ENCODE measurements at places on chromosomes 16 and 17.

DNA sequence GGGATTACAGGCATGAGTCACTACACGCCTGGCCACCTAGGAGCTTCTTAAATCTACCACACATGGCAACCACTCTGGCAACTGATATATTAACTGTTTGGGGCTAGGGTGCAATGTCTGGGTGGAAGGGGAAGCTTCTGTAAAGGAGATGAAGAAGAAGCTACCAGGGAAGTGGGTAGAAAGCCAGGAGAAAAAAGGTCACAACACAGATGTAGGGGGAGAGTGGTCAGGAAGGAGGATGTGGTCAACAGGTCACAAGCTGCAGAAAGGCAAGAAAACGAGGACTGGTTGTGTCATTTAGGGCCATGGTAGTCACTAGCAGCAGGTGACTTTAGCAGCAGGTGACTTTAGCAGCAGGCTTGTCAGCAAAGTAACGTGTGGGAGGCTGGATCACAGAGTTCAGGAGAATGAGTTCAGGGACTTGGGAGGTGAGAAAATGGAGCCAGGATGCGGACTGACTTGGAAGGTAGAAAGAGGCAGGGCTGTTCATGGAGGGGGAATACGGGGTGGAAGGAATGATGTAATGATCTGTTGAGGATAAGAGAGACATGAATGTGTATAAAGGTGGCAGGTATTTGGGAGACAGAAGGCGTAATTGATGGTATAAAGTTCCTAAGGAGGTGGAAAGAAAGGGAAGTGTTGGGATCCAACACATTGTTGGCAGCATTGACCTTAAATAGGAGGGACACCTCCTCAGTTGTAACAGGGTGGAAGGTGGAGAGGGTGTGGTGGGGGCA is 16.3 kb upstream of the WFIKKN2 start:
- DNase-seq, result no peak

DNA sequence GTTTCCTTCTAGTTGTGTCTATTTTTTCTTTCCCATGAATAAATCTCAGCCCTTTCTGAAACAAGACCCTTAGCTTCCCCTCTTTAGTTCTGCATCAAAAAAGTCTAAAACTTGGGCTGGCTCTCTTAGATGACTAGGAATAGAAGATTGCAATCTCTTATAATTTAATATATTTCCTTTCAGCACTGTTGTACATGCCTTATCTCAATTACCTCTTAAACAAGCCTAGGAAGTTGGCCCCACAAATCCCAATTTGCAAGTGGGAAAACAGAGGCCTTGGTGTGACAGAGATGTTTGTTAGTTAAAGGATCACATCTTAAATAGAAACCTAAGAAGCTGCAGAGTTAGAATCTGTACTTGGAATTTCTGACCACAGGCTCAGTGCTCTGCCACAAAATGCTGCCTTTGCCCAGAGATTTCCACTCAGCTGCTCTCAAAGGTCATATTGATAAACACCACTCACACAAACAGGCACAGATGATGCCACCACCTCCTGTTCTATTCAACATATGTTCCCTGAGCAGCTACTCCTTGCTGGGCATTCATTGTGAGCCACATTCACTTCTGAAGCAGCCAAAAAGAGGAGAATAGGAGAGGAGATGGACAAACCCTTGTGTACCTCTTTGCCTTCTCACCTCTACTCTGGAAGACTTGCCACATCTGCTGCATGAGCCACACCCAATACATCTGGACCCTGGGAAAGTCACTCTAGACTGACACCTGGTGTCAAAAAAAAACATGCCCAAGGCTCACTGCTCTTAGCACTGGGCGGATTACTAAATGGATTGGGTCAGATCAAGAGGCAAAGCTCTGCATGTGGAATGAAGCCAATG is 5.5 kb downstream of the CCDC182 start:
- DNase-seq, result no peak

DNA sequence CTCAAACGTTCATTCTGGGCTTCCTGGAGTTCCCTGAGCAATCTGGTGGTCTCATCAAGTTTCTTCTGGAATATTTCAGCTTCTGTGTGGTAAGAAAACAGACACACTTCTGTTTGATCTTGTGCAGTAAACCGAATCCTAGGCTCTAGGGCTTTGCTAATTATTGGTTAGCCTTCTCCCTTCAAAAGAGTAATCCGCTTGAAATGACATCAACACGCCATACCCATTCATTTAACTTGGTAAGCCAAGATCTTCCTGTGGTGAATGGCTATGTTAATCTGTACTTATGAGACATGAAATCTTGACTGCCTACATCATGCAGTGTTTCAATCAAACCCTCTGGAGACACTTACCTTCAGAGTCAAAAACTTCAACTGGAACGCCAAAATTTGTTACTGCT is 48.5 kb downstream of the BRD7 start:
- DNase-seq, result no peak

- DNase-seq, result no peak
Measured at GRCh38 chr16:87149051-87149450, 168.1 kb downstream of the C16orf95 start.

DNA sequence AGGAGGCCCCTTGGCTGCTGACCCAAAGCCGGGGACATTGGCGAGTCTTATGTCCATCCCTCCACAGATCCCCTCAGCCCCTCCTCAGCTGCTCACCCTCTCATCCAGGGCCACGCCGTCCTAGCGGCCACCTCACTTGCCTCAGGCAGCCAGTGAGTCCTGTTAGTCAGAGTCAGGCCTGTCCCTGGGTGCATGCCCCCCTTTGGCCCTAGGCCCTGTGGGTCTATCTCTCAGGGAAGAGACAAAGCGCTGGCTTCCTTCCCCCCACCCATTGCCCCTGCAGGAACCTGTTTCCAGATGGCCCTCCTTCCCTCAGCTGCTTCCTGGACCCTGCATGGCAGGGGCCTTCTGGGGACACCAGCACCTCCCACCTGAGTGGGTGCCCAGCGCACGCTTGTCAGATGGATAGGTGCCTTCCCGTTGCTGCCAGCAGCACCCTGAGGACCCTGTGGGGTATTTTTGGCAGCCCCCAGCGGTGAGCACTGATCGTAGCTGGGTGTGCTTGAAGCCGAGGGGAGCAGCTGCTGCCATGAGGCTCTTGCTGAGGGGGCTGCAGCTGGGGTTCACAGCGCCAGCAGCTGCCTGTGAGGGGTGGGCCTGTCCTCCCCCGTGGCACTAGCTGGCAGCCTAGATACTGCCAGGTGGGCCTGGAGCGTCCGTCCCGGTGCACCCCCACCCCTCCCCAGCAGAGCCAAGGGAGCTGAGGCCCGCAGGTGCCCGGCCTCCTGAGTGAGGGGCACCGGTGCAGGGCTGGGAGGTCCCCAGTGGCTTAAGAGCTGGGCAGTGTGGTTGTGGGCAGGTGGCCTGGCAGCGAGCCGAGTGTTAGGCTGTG is 8.4 kb downstream of the DBNDD1 start:
- DNase-seq, result no peak

GRCh38 chr17:81479175-81480071 is 33.2 kb downstream of the ACTG1 start:
- no peak for DNase-seq

- no peak for DNase-seq
Measured at GRCh38 chr17:32586666-32587065, 99.9 kb downstream of the CDK5R1 start.

- no peak for DNase-seq
Measured at GRCh38 chr16:85387171-85387507, 226.0 kb upstream of the GSE1 start.

DNA sequence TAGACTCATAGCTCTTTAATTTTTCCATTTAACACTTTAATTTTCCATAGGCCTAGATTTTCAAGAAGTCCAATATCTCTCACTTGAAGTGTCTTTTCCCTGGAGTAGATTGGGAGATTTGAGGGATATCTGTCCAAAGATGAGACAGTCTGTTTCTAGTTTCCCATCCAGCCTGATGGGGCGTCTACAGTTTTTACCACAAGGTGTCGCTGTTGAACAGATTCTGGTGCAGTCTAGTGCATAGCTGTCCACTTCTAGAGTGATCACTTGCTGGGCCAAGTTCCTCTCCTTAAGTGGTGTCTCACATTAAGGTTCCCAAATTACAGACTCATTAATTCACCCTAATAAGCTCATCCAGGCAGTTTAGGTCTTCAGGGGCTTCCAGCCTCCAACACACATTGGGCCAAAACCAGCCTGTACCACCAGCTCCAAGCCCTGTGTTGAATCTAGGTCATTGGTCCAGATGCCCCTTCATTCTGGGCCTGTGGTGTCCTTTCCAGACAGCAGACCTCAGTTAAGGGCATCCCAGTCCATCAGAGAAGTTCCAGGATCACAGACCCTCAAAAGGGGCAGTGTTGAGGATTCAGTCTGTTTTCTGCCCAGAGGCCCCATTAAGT is 9.4 kb downstream of the SNX20 start:
- no peak for DNase-seq

DNA sequence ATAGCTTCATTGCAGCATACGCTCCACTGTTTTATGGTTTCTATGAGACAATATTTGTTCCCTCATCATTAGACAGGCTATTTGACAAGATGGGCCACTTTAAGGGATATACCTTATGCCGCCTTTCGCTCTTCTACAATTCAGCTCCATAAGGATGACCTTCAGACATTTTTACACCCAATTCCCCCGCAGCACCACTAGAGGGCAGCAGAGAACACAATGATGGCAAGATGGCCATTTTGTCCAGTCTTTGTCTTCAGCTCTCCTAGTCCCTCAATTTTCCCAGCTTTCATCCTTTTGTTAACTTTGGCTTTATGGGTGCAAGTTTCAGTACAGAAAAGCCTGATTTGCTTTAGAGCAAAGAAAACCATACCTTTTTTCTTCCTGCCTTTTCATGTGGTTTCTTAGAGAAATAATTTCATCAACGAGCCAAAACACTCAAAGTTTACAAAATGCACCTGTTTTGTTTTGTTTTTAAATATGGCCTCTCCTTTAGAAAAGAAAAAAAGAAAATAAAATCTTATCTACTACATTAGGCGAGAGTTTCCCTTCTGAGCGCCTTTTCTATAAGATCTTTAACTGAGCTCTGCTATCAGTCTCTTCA is 355.3 kb downstream of the TOX3 start:
- peak; percentile 27 for DNase-seq

GRCh38 chr16:30470632-30470995 is 1.9 kb upstream of the ITGAL start:
- no peak for DNase-seq

- no peak for DNase-seq
Measured at GRCh38 chr17:12537436-12537835, 128.3 kb upstream of the MYOCD start.

Data from non-pigmented ciliary epithelial cell (primary cell).